ENCODE measurements at places on chromosomes 3 and 15. TPM values are rescaled to one million over a fixed set of nuclear protein-coding genes. Genes with fewer than 3 reads are reported as not detected.

- no peak for DNase-seq
Measured at GRCh38 chr3:168820810-168821415, 725.2 kb upstream of the GOLIM4 start.

DNA sequence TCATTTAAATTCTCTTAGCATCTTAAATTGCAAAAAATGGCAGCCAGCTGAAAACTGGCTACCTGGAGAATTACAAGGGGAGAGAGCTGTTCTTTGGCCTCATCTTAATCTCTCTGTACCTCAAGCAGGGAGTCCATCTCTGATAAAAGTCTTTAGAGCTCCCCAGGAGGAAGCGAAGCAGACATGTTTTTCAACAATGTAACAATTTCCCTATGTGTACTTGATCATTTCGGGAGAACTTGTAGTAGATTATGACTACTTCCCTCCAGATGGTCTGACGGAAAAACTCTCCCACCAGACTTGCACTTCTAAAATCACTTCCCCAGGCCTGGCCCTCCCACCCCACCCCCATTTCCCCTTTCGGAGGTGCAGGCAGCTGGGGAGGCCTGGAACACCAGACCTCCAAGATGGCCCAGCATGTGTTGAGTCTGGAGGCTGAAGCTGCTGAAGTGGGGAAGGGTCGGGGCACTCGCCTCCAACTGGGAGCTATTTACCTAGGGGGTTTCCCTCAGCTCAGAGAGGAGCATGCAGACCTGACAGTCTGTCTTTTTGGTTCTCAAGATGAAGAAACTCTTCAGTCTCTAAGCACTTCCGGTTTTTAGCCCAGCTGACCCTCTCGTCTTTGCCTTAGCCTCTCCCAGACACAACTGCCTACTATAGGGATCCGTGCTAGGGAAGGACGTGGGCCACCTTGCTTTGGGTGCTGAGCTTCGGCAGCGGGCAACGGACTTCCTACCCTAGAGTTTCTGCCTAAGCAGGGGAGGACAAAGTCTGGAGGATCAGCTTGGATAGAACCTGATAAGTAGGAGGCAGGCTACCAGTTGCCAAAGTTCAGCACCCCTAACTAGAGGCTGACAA, 164.0 kb upstream of the TBL1XR1 start:
- no peak for DNase-seq

The GP9 gene
- 0.89 TPM for polyA plus RNA-seq

The KLHDC8B gene
- 43.4 TPM for polyA plus RNA-seq

The DUOXA2 gene
- not detected for polyA plus RNA-seq

The MFGE8 gene
- polyA plus RNA-seq: 96.5 TPM

DNA sequence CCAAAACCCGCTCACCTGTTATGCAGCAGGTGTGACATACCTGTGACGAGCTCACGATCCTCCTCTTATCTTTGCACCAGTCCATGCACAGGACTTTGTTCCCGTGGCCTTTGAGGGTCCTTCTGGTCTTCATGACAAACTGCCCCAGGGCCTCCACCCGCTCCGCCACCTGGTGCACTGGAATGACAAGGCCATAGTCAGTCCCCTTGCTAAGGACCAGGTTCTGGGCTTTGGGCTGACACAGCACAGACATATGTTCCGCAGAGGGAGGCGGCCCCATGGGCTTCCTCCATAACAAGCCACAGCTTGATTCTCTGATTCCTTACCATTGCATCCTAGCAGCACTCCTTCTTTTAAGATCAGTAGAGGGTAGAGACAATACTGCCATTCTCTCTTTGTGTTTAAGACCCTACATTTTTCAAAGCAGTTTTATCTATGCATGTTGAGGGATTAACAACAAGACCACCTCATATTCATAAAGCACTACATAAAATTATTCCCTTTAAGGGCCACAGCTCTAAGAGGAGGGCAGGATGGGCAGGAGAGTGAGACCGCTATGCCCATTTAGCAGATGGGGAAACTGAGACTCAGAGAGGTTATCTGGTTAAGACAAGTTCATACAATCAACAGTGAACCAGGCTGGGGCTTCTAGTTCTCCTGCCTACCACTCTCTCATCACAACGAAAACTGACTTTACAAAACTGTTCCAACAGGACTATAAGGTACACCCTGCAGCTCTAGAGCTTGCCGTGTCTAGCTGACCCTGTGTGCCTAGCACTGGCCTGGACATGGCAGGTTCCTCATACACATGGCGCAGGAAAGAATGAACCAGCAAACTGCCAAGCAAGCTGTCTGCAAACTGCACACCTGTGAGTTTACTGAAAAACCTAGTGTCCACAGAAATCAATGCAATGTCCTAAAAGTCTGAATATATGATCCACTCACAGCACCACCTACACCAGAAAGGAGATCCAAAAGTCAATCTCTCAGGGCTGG, 37.0 kb downstream of the GNB5 start:
- no peak for DNase-seq

The OSBPL10 gene
- polyA plus RNA-seq: 22.3 TPM

The IL5RA gene
- 0.62 TPM for polyA plus RNA-seq

GRCh38 chr15:67906382-67906781, 66.5 kb upstream of the RNU6-1 start:
- DNase-seq: no peak

- DNase-seq: no peak
Measured at GRCh38 chr3:8879347-8879944, 83.8 kb downstream of the RAD18 start.

The ISL2 gene
- polyA plus RNA-seq: not detected

The MB21D2 gene
- 18.3 TPM for polyA plus RNA-seq

DNA sequence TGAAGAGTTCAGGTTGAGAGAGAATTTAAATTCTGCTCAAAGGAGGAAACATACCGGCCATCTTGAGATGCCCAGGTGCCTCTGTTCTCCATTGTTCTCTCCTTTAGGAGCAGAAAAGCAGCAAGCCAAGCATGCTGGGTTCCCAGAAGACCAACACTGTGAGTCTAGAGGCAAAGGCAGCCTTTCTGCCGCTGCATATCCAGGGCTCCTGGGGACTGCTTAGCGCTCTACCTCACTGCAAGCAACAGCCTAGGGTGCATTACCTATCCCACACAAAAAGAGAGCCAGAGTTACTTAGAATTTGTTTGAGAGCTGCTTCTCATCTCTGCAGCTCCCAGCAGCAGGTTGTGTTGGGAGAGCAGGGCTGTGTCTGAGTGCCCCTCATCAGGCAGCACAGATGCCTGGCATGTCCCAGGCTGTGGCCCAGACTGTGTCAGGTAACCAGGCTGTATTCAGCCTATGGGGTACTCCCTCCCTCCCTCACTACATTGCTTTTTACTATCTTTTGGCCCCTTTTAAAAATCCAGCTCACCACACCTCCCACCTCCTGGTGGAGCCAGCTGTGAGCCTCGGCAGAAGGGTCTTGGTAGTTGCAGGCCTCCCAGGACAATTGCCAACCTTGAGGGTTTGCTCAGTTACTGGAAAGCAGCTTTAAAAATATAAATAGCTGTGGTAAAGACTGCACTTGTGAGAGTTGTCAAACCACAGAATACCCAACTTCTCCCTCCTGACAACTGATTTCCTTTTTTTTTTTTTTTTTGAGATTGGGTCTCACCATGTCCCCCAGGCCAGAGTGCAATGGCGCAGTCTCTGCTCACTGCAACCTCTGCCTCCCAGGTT, 30.2 kb downstream of the BCL2L10 start:
- no peak for DNase-seq

The CGNL1 gene
- 72.5 TPM for polyA plus RNA-seq

DNA sequence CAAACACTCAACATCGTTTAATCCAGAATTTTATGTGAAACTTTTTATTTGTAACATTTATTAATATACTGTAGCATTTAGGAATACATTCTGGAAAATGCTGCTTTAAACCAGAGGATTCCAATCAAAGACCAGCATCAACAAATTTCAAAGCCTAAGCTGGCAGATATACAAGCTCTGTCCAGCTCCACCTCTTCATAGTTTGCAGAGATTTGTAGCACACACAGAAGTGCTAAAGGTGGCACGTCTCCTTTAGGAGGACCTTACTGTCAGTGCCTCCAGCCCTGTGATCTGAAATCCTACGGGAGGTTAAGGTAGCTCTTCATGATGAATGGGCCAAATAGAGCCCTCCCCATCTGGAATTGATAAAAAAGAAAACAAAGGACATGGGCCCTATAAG, 329.7 kb upstream of the NECTIN3 start:
- no peak for DNase-seq

- no peak for DNase-seq
Measured at GRCh38 chr3:179026636-179027035, 45.0 kb downstream of the ZMAT3 start.

- no peak for DNase-seq
Measured at GRCh38 chr15:25178835-25179672, 224.3 kb downstream of the SNRPN start.

DNA sequence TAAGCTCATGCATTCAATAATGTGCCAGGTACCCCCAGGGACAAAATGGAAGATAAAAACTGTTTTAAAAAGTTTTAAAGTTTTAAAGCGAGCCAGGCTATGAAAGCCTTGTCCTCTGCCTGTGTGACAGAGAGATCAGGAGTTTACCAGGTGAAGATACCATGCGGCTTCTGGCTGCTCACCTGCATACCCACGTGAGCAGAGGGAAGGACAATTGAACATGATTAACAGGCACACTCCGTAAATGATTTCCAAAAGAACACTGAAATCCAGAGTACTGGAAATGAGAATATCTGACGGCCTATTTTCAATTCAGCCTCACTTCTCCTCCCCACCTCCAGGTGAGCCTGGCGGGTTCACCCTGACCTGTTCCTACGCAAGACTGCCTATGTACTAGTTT, 42.1 kb downstream of the CCDC191 start:
- DNase-seq: no peak

- DNase-seq: peak; percentile 62
Measured at GRCh38 chr3:49839193-49839809, 17.1 kb downstream of the TRAIP start.

- DNase-seq: no peak
Measured at GRCh38 chr3:16427103-16427965, 86.2 kb downstream of the RFTN1 start.

The CKMT1A gene
- 1.0 TPM for polyA plus RNA-seq

The LOXL1 gene
- 86.3 TPM for polyA plus RNA-seq

- no peak for DNase-seq
Measured at GRCh38 chr3:185519021-185519420, 20.2 kb upstream of the TMEM41A start.

GRCh38 chr3:24119321-24119751, 174.2 kb downstream of the NR1D2 start:
- DNase-seq: no peak
